ENCODE measurements at places on chromosomes 7 and 10. TPM values are rescaled to one million over a fixed set of nuclear protein-coding genes. Genes with fewer than 3 reads are reported as not detected.

- no peak overlapping the region for H3K4me3 ChIP-seq
- H3K27me3 ChIP-seq, result peaks cover 1% of the 10 kb centered on the region
Observed at GRCh38 chr10:110151971-110152370, 55.4 kb upstream of the MXI1 start.

DNA sequence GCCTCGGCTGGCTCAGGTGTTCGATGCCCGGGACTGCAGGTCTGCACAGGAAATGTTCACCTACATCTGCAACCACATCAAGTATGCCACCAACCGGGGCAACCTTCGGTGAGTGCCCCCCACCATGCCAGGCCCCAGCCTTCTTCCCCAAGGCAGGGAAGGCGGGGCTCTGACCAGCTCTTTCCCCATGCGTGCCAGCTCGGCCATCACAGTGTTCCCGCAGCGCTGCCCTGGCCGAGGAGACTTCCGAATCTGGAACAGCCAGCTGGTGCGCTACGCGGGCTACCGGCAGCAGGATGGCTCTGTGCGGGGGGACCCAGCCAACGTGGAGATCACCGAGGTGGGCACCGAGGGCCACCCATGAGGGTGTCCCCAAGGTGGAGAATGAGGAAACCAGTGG, 7.5 kb downstream of the NOS3 start:
- no peaks in the 10 kb centered on the region for H3K4me1 ChIP-seq
- no peak for DNase-seq
- no peak overlapping the region for H3K4me3 ChIP-seq
- no peaks in the 10 kb centered on the region for H3K36me3 ChIP-seq
- no peaks in the 10 kb centered on the region for H3K27me3 ChIP-seq

GRCh38 chr10:12684784-12685183, 316.7 kb downstream of the CCDC3 start:
- H3K36me3 ChIP-seq, result no peaks in the 10 kb centered on the region
- H3K4me1 ChIP-seq, result no peaks in the 10 kb centered on the region
- no peaks in the 10 kb centered on the region for H3K27me3 ChIP-seq
- no peak for DNase-seq
- no peak overlapping the region for H3K4me3 ChIP-seq

TLX1 gene
- not detected for polyA plus RNA-seq

HOXA6 gene
- polyA plus RNA-seq, result 1.5 TPM
